ENCODE measurements at places on chromosomes 3 and 15.

GRCh38 chr3:139236336-139236735, 107.5 kb upstream of the MRPS22 start:
- no peak for DNase-seq

DNA sequence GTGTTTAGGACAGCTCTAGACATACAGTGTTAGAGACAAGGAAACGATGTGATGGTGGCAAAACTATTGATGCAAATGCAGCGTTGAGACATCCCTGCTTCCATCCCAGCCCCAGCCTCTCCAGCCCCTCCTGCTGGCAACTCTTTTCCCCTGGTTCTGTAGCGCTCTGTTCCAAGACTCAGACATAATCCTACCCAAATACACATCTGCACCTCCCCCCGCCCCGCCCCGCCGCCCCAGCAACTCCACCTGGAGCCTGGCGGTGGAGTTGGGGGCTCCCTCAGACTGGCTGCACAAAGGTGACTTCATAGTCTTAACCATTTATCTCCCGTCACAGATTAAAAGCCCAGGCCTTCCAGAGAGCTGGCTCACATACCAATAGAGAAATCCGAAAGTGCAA, 7.2 kb upstream of the SEC22A start:
- DNase-seq = no peak

DNA sequence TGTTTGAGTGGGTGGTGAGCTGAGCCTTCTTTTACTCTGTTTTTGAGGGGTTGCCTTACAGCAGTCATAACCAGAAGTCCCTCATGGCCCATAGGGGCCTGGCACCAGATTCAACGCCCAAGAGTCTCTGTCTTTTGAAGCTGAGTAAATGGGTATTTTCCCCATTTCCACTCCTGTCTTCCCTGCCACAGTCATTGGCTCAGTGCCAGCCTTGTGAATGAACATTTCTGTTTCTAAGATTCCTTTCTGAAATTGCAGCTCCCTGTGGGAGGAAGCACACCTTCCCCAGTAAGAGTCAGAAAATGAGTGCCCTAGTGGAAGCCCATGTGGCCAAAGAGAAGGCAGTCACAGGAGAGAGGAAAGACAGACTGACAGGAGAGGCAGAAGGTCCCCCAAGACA, 43.7 kb upstream of the POLR2M start:
- no peak for DNase-seq

GRCh38 chr3:122742234-122742633, 51.4 kb downstream of the HSPBAP1 start:
- no peak for DNase-seq

DNA sequence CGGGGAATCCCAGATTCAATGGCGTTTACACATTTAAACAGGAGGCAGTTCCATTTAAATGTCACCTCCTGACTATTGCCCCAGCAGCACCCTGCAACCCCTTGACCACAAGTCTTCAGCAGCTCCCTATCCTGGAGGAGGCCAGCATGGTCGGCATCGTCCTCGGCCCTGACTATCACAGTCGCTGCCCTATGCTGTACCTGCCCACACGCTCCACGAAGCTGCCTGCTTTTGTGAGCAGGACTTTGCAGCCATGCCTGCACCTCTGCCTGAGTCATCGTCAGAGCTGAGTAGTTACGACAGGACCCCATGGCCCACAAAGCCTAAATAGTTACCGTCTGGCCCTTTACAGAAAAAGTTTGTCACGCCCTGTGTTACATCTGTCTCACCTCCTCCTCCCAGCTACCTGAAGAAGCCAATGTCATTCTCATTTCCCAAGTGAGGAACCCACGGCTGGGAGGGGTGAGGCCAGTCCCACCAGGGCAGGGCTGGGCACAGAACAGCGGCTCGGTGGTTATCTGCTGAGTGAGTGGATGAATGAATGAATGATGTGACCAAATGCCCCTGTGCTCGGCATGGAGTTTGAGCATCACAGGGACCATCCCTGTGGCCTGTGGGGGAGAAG, 47.8 kb upstream of the IQSEC1 start:
- DNase-seq = no peak

DNA sequence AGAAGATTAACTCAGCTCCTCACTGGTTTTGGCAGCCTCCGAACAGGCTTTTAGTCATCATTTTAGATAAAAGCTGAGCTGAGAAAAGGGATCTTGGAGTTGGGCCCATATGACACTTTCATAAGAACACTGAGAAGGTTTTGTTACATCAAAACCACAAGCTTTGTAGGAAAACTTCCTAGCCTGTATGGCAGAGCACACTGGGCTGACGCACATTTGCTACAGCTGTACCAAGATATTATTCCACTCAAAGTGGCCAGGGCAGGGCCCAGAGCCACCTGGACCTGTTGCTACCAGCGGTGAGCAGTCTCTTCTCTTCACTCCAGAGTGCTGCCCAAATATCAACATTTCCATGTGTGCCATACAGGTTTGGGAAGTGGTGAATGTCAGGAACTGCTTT, 160.5 kb upstream of the CCDC54 start:
- no peak for DNase-seq

DNA sequence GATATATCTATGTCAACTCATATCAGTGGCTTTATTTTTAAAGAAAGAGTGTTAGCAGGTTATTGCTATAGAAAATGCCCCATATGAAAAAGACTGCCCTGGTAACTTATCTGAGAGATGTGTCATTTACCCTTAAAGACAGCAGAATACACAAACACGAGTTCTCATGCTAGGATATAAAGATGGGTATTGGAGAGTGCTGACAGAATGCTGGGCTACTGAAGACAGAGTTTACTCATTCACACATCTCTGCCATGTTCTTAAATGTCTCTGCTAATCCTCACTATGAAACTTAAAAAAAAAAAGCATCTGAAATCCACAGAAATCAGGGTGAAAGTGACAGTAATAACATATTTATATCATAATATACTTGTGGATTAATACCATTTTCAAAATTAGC, 126.7 kb downstream of the FOXP1 start:
- DNase-seq = no peak

DNA sequence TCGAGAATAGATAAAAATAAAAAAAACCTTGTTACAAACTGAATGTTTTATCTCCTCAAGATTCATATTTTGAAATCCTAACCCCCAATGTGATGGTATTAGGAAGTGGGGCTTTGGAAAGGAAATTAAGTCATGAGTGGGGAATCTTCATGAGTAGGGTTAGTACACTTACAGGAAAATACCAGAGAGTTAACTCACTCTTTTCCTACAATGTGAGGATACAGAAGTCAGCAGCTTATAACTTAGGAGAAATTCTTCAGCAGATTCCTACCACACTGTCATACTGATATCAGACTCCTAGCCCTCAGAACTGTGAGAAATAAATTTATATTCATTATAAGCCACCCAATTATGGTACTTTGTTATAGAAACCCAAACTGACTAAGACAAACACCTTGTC, 453.1 kb downstream of the GBE1 start:
- no peak for DNase-seq

DNA sequence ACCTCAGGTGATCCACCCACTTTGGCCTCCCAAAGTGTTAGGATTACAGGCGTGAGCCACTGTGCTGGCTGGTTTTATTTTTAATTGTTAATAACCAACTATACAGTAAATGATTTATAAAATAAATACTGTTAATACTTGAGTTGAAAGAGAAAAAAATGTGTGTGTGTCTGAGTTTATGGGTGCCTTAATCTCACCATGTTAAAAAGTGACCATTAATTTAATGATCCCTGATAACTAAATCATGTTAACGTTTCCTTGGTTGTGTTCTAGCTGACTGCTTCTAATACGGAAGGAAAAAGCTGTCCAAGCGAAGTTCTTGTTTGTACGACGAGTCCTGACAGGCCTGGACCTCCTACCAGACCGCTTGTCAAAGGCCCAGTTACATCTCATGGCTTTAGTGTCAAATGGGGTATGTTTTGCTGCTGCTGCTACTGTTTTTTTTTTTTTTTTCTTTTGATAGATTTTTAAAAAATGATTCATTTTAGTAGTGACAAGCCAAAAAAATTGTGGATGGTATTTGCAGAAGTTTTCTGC, 113.5 kb downstream of the GHSR start:
- DNase-seq = peak; percentile 89

GRCh38 chr15:25670621-25671020, 192.5 kb downstream of the ATP10A start:
- no peak for DNase-seq

- DNase-seq = no peak
These were observed 6.8 kb upstream of the GAP43 start for GRCh38 chr3:115616461-115616860.

- DNase-seq = no peak
These were observed 16.6 kb downstream of the BTLA start for GRCh38 chr3:112482675-112483074.

GRCh38 chr15:60000824-60001609, 3.1 kb upstream of the FOXB1 start:
- no peak for DNase-seq

- peak; percentile 38 for DNase-seq
These were observed 1.4 kb downstream of the FES start for GRCh38 chr15:90885432-90886290.

DNA sequence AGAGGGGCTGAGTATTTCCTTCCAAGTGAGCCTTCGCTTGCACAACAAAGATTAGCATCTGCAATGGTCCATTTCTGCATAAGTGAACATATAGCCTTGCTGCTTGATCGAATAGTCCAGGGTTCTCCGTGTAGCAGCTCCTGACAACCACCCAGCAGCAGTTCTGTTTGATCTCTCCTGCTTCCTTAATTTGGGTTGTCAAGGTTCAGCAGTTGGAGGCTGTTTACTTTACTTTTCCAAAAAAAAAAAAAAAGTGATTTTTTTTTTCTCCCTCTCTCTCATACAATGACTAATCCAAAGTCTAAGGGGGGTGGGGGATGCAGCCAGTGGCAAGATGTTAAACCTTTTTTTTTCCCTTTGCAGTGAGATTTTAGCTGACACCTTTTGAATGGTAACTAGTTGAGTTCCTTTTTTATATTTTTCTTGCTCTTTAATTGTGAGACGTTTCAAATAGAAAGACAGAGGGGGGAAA, 3.6 kb downstream of the FOXP1 start:
- DNase-seq = peak; percentile 79

DNA sequence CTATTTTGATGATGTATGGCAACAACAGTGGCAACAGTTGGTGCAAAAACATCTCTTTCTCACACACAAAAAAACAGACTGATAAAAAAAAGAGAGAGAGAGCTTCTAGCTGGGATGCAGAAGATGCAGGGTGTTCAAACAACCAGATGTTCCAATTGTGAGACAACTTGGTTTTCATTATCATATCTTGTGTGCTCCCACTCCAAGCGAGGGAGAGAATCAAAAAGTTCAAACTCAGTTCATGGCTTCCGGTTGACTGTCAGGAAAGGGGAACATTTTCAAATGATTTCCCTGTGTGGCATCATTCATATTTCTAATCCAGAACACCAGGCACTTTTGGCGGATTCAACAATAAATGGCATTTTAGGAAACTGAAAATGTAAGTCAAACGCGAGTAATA, 72.1 kb downstream of the RSL24D1 start:
- no peak for DNase-seq

DNA sequence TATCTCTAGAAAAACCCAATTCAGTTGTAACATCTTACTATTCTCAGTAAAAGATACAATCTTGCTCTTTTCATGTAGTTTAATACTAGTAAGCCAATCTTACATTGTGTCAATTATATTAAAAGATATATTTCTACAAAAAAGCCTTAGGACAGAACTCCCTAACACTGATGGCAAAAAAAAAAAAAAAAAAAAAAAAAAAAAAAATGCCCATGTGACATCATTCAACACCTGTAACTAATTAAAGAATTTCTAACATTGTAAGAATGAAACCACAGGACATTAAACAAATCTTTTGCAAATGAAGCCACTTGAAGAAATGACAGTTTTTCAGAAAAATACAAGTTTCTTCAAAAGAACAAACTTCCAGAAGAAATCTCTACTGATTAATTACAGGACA, 119.8 kb downstream of the SUCLG2 start:
- no peak for DNase-seq

DNA sequence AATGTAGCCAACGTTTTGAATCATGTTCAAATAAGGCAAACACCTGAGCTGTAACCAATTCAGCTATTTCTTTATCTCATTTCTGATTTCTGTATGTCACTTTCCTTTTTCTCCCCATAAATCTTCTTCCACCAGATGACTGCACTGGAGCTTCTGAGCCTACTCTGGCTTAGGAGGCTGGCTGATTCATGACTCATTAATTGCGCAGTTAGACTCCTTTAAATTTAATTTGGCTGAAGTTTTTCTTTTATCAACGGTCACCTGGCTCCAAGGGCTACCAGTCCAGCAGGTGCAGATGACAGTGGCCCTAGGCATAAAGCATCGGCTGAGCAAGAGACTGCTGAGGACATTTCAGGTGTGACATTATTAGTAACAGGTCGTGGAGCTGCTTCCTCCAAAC, 39.6 kb upstream of the ITGA11 start:
- no peak for DNase-seq

- no peak for DNase-seq
These were observed 4.3 kb downstream of the GREM1 start for GRCh38 chr15:32722136-32722535.

DNA sequence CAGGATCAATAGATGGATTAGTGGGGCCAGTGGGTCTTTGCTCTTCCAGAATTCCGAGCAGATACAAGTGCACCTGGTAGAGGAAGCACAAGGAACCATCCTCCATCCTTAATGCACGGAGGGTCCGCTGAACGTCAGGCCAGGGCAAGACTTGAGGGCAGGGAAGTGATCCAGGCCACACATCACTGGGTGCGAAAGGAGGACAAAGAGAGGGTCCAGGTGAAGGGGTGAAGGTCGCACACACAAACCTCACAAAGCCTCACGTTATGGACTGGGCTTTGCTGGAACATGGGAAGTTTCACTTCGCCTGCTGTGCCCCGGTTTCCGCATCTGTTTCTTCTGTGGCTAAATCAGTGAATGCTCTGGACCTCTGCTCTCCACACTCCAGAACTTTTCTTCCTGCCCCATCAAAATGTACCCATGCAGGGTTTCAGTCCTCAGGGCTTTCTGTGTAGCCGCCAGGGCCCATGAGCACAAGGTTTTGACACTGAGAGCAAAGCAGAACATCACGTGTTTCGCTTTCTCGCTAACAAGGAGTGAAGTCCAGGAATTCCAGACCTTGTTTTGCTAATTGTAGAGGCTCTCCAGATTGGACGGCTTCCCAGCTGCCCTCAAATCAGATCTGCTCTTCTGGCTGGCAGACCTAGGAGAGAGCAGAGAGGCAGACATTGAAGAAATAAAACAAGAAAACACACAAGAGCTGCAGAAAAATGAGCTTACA, 56.3 kb downstream of the KLF15 start:
- DNase-seq = no peak

GRCh38 chr15:57015897-57016296, 97.5 kb downstream of the TCF12 start:
- peak; percentile 28 for DNase-seq

DNA sequence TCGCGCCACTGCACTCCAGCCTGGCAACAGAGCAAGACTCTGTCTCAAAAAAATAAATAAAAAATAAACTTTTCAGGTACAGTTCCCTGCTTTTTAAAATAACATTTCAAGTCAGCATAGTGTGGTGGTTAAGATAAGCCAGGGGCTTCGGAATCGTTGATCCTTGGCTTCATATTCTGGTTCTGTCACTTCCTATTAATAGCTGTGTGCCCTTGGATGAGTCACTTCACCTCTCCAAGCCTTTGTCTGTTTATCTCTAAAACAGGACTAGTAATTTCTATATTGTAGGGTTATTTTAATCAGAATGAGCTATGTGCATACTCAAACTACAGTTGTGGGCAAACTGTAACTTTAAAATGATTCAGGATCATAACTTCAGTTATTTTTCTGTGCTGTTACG, 53.8 kb upstream of the SENP5 start:
- peak; percentile 27 for DNase-seq

- DNase-seq = peak; percentile 14
These were observed 759 bp upstream of the TTBK2 start for GRCh38 chr15:42921342-42921731.

- no peak for DNase-seq
These were observed 218.3 kb downstream of the CTNNB1 start for GRCh38 chr3:41417574-41417973.

GRCh38 chr15:65835447-65835846, 33.8 kb upstream of the RAB11A start:
- DNase-seq = no peak

Data from Caki2 (cell line).